Effector CD4-positive, alpha-beta T cell (primary cell): ENCODE measurements at places on chromosomes 7 and 10.
A peak's percentile ranks its signal among the peaks of the same experiment; 100 is the strongest.

DNA sequence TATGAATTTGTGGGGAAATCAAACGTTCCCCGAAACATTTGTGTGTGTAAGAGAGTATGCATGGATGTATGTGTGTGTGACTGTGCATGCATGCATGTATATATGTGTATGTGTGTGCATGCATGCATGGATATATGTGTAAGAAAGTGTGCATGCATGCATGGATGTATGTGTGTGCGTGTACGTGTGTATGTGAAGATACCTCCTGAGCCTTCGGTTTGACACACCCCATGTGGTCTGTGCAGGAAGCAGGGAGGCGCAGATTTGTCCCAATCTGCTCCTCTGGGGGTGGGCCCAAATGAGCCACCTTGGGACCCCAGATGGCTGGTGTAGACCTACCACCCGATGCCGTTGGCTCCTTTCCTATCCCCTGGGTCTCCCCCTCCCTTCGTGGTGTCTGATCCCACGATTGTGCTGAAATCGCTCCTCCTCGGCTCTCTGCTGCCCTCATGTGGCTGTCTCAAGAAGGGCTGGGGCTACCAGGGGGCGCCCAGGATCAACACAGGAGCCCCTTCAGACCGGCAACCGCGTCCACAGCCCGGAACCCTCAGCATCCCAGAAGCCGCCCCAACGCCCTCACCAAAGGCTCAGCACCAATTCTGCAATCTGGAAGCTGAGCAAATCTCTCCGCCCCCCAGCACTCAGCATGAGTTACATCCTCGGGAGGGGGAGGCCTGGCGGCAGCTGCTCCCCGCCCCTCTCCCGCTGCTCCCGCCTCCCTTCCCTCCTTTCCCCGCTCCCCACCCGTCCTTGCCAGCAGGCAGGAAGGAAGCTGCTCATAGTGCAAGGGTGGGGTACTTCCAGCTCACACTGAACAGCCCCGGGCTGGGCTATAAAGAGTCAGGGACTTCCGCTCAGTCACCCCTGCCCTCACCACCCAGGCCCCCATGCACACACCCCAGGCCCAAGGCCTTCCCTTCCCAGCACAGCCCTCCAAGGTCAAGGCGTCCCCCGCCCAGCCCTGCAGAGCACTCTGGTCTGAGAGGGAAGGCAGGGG, 2.3 kb upstream of the NOS3 start:
- peak; percentile 61 for DNase-seq

- no peak for DNase-seq
Measured at GRCh38 chr10:28945959-28946358, 268.6 kb downstream of the BAMBI start.

DNA sequence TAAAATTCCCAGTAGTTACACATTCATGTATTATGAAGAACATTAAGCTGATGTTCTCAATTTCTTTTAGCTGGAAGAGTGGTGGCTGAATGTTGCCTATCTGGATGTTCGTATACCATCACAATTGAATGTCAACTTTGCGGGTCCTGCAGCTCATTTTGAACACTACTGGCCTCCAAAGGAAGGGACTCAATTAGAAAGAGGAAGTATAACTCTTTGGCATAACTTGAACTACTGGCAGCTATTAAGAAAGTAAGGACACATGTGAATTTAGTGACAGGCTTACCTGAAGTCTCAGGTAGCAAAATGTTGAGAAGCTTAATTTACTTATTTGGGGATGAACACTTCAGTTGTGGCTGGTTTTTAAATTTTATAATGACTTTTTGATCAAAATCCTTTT, 15.9 kb downstream of the CROT start:
- DNase-seq = no peak

DNA sequence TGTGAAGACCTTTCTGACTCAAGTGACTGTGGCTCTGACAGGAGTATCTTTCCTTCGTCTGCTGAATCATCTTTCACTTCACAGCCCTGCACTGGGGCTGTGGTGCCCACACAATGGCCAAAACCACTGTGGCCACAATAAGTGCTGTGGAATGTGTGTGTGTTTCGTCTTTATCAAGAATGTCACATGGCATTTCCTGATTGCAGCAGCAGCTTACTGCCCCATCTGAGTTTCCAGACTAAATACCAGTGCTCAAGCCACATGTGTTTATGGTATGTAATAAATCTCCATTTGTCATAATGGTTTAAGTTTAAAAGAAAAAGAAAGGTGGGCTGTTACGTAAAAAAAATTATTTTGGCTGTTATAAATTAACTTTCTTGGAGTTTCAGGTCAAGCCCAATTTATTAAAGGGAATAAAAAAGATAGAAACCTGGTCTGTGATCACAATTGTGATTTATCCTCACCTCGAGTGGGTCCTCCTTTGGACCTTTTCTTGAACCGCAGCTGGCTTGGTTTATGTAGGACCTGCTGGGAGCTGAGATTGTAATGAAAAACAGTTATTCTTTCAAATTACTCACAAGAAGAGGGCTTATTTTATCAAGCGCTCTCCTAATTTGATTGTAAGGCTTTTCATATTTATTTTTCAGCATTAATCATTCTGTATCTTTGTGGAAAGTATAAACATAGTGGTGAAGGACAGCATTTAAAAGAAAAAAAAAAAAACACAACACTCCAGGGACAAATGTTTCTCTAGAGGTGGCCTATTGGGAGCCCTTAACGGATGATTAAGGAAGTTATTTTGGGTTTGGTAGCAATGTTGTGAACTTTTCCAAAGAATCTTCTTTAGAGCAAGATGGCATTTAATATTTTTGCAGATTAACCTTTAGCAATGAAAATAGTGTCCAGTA, 116.2 kb downstream of the LRMDA start:
- DNase-seq = no peak

DNA sequence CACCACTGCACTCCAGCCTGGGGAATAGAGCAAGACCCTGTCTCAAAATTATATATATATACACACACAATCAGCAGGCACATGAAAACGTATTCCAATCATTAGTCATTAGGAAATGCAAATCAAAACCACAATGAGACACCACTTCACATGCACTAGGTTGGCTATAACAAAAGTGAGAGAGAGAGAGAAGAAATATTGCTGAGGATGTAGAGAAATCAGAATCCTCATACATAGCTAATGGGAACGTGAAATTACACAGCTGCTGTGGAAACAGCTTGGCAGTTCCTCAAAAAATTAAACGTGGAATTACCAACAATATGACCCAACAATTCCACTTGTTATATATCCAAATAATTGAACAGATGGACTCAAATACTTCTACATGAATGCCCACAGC, 43.3 kb upstream of the CNNM1 start:
- DNase-seq = no peak

- no peak for DNase-seq
Measured at GRCh38 chr10:124271676-124272075, 147.0 kb downstream of the OAT start.

DNA sequence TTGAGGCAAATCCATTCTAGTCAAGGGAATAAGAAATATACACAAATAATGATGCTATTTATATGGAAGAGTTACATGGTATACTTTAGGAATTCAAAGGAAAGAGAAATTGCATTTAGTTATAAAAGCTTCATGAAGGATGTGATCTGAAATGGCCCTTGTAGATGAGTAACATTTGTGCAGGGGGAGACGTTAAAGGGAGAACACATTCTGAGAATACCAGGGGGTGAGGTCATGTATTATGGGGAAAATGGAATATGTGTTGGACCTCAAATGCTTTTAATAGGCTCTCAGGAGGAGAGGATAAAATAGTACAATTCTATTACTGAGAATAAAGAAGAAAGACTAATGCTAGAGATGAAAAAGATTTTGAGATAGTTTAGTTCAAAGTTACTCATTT, 122.5 kb upstream of the NOBOX start:
- no peak for DNase-seq

GRCh38 chr10:22475651-22476600, 130.6 kb downstream of the SPAG6 start:
- DNase-seq = no peak

GRCh38 chr7:134737566-134738345, 41.7 kb upstream of the CALD1 start:
- no peak for DNase-seq

DNA sequence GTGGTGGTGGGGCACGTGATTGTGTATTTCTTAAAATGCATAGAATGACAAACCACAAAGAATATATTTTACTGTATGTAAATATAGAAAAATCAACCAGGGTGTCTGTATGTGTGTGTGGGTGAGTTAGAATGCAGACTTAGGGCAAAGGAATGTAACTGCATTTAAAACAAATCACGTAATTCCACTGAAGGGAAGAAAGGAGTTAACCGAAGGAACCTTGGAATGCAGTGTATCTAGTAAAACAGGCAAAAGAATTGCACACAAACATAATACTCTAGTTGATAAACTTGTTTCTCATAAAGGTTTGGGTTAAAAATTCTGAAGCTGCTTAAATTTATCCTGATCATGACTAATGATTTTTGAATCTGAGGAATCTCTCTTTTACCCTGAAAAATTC, 134.9 kb downstream of the ADRA2A start:
- DNase-seq = no peak

DNA sequence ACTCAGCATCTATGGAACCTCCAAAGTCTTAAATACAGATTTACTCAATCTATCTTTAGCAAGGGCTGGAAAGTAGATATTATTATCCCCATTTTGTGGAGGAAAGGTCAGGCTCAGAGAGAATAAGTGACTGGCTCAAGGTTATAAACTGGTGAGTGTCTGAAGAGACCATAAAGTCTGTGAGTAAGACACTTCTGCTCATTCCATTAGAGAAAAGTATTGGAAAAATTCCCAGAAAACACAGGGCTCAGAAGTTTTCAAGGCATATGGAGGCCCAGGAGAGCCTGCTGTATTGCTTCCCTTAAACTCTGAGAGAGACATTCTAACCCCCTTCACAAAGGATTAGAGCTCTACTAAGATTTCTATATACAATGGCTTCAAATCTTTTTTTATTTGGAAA, 134.8 kb downstream of the PCDH15 start:
- no peak for DNase-seq

- DNase-seq = no peak
Measured at GRCh38 chr10:7301006-7301778, 109.6 kb downstream of the SFMBT2 start.

DNA sequence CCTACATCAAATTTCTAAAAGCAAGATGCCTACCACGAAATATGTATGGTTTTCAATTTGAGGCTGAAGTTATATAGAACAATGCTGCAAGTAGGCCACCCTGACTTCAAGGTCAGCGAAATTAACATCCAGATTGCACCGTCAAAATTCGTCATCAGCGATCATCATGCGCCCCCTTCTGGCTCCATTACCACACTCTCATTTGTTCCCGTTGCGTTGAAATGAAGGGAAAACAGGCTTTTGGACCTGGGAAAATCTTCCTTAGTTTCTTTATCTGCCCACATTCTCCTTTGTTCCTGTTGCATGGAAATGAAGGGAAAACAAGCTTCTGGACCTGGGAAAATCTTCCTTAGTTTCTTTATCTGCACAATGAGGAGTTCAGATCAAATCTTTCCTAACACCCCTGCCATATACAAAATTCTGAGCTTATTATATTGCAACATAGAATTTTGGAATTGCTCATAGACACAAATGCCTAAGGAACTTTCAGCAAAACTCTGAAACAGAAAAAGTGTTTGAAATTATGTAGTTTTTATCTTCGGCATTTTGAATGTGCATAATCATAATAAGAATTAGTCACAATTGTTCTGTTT, 98.2 kb upstream of the PRKCQ start:
- DNase-seq = peak; percentile 55
